Hepatocyte (in vitro differentiated cells): ENCODE measurements at places on chromosomes 7 and 10.

DNA sequence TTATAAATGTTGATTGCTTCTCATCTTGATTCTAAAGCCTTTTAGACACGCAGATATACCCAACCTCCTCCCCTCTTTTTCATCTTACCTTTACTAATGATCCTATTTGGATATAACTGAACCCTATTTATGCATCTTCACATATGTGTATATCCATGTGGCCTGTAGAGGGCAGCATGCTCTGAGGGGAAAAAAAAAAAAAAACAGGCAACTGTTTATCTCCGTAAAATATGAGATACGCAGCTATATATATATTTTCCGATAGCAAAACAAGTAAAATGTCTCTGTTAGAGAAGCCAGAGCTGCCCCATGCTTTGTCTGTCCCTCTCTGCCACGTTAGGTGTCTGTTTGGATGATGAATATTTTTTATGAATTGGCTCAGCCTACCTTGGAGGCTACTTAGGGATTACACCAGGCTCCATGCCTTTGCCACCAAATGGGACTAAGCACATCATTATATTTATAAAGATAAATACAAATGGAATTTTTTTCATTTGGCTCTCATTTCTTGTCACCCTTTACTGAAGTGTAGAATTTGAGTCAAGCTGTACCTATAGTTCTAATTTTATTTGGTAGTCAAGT is 174.8 kb upstream of the FZD1 start:
- peak; percentile 47 for DNase-seq
- no peaks in the 10 kb centered on the region for H3K36me3 ChIP-seq
- no peak overlapping the region for H3K4me3 ChIP-seq
- no peak overlapping the region for H3K27ac ChIP-seq
- H3K27me3 ChIP-seq: no peaks in the 10 kb centered on the region
- no peaks in the 10 kb centered on the region for H3K4me1 ChIP-seq

- no peak for DNase-seq
- H3K4me3 ChIP-seq: no peak overlapping the region
- no peak overlapping the region for H3K27ac ChIP-seq
- H3K27me3 ChIP-seq: no peaks in the 10 kb centered on the region
- no peaks in the 10 kb centered on the region for H3K4me1 ChIP-seq
Measured at GRCh38 chr7:107276220-107276827, 107.5 kb downstream of the HBP1 start.

DNA sequence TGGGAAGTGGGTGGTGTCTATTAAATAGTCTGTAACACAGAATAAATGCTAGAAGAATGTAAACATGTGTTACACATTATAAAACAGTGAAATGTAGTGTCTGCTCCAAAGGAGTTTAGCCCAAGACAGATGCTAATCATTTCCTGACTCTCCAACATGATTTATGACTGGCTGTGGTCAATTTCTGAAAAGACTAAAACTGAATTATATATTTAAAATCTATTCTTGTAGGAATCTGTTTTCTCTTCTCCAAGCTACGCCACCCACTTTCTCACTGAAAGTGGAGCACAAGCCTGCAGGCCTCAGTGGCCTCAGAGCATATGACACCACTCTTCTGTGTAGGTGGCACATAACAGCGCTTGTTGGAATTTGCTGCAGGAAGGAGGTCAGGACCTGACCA is 44.4 kb downstream of the CTTNBP2 start:
- no peak overlapping the region for H3K4me3 ChIP-seq
- H3K36me3 ChIP-seq: no peaks in the 10 kb centered on the region
- no peaks in the 10 kb centered on the region for H3K27me3 ChIP-seq
- no peak overlapping the region for H3K27ac ChIP-seq
- H3K4me1 ChIP-seq: peaks cover 12% of the 10 kb centered on the region
- DNase-seq: no peak

DNA sequence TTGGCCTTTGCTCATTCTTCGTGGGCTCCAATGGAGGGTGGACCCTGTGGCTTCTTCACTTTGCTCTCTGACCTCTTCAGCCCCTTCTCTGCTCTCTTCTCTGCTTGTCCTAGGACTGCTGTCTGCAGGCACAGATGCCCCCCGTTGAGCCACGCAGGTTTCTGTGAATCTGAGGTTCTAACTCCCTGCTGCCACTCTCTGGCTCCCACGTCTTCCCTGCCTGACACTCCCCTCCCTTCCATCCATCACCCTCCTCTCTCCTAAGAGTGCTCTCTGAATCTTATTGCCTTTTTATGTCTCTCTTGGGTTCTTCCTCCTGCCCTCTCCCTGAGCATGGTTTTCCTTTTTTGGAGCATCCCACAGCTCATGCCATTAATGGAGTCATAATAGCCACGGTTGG is 499.5 kb upstream of the GALNT17 start:
- no peak overlapping the region for H3K27ac ChIP-seq
- H3K4me1 ChIP-seq: peaks cover 10% of the 10 kb centered on the region
- no peak for DNase-seq
- H3K4me3 ChIP-seq: no peak overlapping the region
- no peaks in the 10 kb centered on the region for H3K27me3 ChIP-seq
- H3K36me3 ChIP-seq: no peaks in the 10 kb centered on the region

DNA sequence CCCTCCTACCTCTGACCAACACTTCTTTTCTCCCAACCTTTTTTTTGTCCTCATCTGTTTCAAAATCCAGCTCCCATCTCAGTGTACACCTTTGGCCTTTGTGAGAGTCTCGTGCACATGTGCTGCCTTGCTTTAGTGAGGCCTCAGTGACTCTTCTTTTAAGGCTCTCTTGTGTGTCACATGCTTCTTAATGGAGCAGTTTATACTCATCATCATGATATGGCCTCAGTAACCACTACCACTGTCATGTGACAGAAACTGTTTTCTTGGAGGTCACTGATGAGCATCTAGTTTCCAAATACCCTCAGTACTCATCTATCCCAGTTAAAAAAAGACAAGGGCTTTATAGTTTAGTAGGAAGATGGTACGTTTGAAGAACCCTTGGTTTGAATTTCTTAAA is 8.1 kb upstream of the ARHGAP22 start:
- no peaks in the 10 kb centered on the region for H3K4me1 ChIP-seq
- H3K36me3 ChIP-seq: no peaks in the 10 kb centered on the region
- no peaks in the 10 kb centered on the region for H3K27me3 ChIP-seq
- no peak overlapping the region for H3K27ac ChIP-seq
- no peak for DNase-seq

DNA sequence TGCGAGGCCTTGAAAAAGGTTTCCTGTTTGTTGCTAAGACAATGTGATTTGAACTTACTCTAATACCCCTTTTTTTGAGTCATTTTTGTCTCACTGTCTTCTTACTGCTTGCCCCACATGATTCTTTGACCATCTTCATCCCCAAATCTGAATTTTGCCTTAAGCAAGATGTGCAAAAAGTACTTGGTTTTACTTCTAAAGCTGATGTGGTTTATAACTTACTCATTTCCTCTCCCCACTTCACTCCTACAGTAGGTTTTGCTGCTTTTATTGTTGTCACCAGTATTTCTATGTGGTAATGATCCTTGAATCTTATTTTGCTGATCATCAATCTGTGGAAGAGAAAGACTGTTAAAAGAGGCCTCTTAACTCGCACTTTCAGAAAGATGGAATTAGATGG is 396.4 kb downstream of the SDK1 start:
- no peak overlapping the region for H3K4me3 ChIP-seq
- DNase-seq: no peak
- H3K27me3 ChIP-seq: no peaks in the 10 kb centered on the region
- H3K27ac ChIP-seq: no peak overlapping the region
- no peaks in the 10 kb centered on the region for H3K4me1 ChIP-seq

GRCh38 chr7:31080763-31081162 is 28.7 kb downstream of the ADCYAP1R1 start:
- no peaks in the 10 kb centered on the region for H3K36me3 ChIP-seq
- no peak overlapping the region for H3K4me3 ChIP-seq
- no peak overlapping the region for H3K27ac ChIP-seq
- no peaks in the 10 kb centered on the region for H3K4me1 ChIP-seq
- DNase-seq: no peak

- no peaks in the 10 kb centered on the region for H3K27me3 ChIP-seq
- H3K4me3 ChIP-seq: no peak overlapping the region
- H3K4me1 ChIP-seq: no peaks in the 10 kb centered on the region
Measured at GRCh38 chr7:55299273-55299967, 65.7 kb upstream of the LANCL2 start.

GRCh38 chr10:14180911-14181566 is 149.7 kb downstream of the FRMD4A start:
- no peak overlapping the region for H3K4me3 ChIP-seq
- no peaks in the 10 kb centered on the region for H3K36me3 ChIP-seq
- peaks cover 4% of the 10 kb centered on the region for H3K27me3 ChIP-seq
- no peak for DNase-seq
- H3K27ac ChIP-seq: no peak overlapping the region
- H3K4me1 ChIP-seq: no peaks in the 10 kb centered on the region

DNA sequence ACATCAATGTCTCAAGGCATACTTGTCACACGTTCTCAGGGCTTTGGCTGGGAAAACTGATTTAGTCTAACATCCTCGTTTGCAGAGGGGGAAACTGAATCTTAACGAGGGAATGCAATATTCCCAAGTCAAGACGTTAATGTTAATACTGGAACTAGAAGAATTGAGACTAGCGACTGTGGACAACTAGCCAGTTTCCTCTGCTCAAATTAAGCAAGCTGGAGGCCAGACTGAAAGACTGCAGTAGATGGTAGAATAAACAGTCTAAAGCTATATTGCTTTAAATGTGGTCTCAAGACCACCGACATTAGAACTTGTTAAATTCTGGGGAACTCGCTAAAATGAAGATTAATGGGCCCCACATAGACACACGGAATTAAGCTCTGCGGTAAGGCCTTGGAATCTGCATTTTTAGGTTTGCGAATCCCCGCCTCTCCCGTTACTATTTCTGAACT is 639 bp upstream of the TFAM start:
- H3K27me3 ChIP-seq: no peaks in the 10 kb centered on the region
- peak overlapping the region; percentile 80 for H3K4me3 ChIP-seq
- H3K36me3 ChIP-seq: no peaks in the 10 kb centered on the region
- H3K27ac ChIP-seq: peak overlapping the region; percentile 95
- no peak for DNase-seq

DNA sequence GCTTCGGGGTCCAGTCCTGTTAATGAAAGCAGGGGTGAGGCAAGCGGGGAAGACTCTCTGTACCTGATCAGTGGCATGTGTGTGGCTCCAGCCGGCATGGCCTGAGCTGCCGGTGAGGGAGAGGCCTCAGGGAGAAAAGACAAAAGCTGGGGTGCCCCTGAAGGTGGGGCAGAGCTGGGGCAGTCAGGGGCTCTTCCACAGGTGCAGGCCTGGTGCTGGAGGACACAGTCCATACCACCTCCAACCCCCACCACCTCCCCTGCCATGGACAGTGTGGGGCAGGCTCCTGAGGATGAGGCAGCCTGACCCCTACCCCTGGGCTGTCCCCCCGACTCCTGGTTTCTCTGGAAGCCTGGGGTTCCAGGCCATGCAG is 129.5 kb downstream of the LHPP start:
- H3K36me3 ChIP-seq: no peaks in the 10 kb centered on the region
- peaks cover 14% of the 10 kb centered on the region for H3K4me1 ChIP-seq
- no peak overlapping the region for H3K27ac ChIP-seq
- no peak overlapping the region for H3K4me3 ChIP-seq
- no peak for DNase-seq

DNA sequence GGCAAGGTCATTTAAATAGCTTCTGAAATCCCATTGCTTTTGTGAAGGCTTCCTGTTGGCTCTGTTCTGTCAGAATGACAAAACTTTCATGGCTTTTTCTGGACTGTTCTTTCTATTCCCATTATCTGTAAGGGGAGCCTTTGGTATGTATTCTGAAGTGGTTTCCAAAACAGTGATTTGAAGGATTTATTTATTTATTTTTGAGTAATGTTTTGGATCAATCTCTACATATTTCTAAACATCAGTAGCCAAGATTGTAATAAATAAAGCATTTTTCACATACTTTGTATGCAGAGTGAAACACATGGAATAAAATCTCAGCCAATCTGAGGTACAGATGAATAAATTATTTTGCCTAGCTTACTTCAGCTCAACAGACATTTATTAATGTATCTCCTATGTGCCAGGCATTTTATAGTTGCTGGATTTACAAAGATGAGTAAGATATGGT is 121.1 kb downstream of the BBS9 start:
- no peak for DNase-seq
- H3K27ac ChIP-seq: no peak overlapping the region
- no peaks in the 10 kb centered on the region for H3K27me3 ChIP-seq
- H3K4me3 ChIP-seq: no peak overlapping the region

GRCh38 chr10:116247691-116248090 is 25.3 kb downstream of the GFRA1 start:
- H3K27ac ChIP-seq: no peak overlapping the region
- no peak for DNase-seq
- H3K36me3 ChIP-seq: no peaks in the 10 kb centered on the region
- no peaks in the 10 kb centered on the region for H3K27me3 ChIP-seq
- no peak overlapping the region for H3K4me3 ChIP-seq

DNA sequence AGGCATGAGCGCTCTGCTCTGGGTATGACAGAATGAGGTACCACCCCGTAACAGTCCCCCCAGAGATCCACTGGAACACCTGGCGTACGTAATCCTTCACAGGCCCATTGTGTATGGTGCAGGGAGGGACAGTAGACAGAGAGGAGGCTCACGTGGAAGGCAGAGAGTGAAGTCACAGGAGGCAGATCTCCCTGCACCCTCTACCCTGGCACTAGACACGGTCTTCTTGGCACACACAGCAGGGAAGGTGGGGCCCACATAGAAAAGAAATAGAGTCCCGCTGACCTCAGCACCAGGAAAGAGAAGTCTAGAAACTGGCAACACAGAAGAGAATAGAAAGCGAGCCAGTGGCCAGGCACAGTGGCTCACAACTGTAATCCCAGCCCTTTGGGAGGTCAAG is 51.9 kb downstream of the SLC29A4 start:
- H3K4me1 ChIP-seq: no peaks in the 10 kb centered on the region
- no peak overlapping the region for H3K27ac ChIP-seq
- no peak for DNase-seq

DNA sequence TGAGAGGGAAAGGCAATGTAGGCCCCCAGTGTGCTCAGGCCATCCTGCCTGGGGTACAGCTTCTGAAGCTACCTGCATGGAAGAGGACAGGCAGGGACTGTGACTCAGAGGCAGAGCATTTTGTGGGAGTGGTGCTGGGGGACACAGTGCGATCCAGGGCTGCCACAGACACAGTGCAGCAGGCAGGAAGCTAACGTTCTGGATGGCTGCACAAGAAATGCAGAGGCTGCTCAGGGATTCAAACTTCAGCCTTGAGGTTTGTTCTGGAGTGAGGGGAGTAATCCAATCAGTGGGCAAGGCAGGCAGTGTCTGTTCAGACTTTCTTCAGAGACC is 648.0 kb upstream of the IGFBP3 start:
- peak overlapping the region; percentile 86 for H3K27ac ChIP-seq
- peaks cover 30% of the 10 kb centered on the region for H3K4me1 ChIP-seq
- H3K4me3 ChIP-seq: no peak overlapping the region
- no peaks in the 10 kb centered on the region for H3K27me3 ChIP-seq
- no peaks in the 10 kb centered on the region for H3K36me3 ChIP-seq
- DNase-seq: no peak
